ENCODE measurements at places on chromosomes 5 and 9. TPM values are rescaled to one million over a fixed set of nuclear protein-coding genes. Genes with fewer than 3 reads are reported as not detected.
A peak's percentile ranks its signal among the peaks of the same experiment; 100 is the strongest.

- no peak overlapping the region for H3K27ac ChIP-seq
- H3K4me1 ChIP-seq, result peaks cover 9% of the 10 kb centered on the region
- no peak overlapping the region for H3K4me3 ChIP-seq
- no peaks in the 10 kb centered on the region for H3K27me3 ChIP-seq
Measured at GRCh38 chr5:133245191-133246052, 193.6 kb downstream of the HSPA4 start.

DNA sequence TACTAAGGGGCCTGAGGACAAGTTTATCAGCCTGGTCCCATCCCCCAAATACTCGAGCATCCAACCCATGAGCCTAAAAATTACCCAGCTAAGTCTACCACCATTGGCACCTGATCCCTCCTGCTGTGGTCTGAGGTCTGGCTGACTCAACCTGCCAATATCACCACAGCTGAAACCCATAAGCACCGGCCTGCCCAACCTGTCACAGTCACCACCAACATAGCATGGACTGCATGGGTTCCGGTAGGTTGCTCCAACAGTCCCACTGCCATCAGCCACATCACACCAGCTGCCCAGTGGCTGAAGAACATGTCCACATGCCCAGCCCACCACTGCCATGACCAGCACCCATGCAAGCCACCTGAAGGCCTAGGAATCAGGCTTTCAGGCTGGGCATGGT is 495.0 kb downstream of the PRELID2 start:
- DNase-seq, result no peak
- H3K36me3 ChIP-seq, result no peaks in the 10 kb centered on the region
- H3K4me1 ChIP-seq, result no peaks in the 10 kb centered on the region

DNA sequence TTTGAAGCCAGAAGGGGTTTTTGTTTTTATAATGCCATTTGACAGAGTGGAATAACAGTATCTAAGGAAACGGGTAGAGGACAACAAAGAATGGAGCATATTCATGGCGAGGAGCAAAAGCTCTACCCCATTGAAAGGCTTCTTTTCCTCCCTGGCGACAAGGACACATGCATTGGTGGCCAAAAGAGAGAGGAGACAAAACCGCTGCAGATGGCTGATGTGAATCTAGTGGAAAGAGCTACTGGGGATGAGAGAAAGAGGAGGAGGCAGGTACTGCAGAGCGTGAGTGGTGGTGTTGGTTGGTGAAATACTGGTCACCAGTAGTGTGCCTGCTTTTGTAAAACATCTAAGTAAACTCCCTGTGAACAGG is 491 bp downstream of the APC start:
- no peaks in the 10 kb centered on the region for H3K27me3 ChIP-seq
- peak overlapping the region; percentile 75 for H3K27ac ChIP-seq
- no peaks in the 10 kb centered on the region for H3K36me3 ChIP-seq
- no peak for DNase-seq
- H3K4me3 ChIP-seq, result peak overlapping the region; percentile 45
- H3K4me1 ChIP-seq, result no peaks in the 10 kb centered on the region

Gene PCDHGC4
- 2.5 TPM for total RNA-seq

- H3K4me1 ChIP-seq, result peaks cover 31% of the 10 kb centered on the region
- H3K4me3 ChIP-seq, result no peak overlapping the region
- no peaks in the 10 kb centered on the region for H3K36me3 ChIP-seq
- no peak for DNase-seq
- H3K27ac ChIP-seq, result peak overlapping the region; percentile 95
Measured at GRCh38 chr9:129332581-129332980, 154.5 kb upstream of the IER5L start.
